EH (cell line): ENCODE measurements at places on chromosomes 12 and 14.

DNA sequence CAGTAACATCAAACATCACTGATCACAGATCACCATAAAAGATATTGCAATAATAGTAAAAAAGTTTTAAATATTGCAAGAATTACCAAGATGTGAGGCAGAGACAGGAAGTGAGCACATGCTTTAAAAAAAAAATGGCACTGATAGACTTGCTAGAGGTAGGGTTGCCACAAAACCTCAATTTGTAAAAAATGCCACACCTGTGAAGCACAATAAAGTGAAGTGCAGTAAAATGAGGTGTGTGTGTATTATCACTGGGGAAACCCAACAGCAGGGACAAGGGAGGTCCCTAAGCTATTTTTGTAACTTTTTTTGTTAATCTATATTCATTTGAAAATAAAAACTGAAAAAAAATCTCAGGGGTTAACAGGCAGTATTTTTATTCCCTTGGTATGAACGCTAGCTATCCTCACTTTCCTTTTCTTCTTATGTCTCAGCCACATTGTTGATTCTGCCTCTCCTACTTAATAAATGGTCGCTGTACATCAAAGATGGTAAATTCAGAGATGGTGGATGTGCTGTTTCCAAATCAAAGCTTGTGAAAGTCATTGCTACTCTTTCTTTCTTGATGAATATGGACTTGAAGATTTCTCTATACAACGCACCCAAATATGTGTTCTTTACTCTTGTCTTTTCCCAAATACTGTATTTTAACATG lies 14.0 kb upstream of the KLRD1 start:
- no peak for DNase-seq

DNA sequence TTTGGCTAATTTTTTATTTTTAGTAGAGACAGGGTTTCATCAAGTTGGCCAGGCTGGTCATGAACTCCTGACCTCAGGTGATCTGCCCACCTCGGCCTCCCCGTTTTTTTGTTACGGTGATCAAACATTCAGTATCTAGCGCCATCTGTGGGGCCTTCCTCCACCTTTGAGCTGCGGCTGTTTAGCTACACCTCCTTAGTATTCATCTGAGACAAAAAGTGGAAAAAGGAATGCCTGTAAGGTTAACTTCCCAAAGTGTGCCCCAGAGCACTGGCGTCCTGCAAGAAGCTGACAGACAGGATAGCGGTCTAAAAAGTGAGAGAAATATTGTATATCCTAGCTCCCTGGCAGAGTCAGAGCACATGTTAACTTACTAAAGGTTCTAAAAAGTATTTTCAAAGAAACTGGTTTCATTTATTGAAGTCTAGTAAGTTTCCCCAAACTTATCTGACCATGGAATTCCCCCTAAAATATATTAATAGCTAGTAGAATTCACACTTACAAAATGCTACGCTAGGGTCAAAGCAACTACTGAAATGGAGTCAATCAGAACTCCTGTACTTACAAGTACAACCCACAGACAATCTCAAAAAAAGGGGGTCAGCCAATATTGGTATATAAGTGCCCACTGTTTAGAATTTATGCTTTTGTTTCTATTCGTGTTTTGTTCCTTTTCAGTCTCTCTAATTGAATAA lies 59.1 kb downstream of the DUSP16 start:
- DNase-seq: no peak

- peak; percentile 47 for DNase-seq
Observed at GRCh38 chr12:70638639-70639360, 1.6 kb upstream of the PTPRB start.

- peak; percentile 98 for DNase-seq
Observed at GRCh38 chr12:119692997-119693396, 25.1 kb downstream of the PRKAB1 start.

DNA sequence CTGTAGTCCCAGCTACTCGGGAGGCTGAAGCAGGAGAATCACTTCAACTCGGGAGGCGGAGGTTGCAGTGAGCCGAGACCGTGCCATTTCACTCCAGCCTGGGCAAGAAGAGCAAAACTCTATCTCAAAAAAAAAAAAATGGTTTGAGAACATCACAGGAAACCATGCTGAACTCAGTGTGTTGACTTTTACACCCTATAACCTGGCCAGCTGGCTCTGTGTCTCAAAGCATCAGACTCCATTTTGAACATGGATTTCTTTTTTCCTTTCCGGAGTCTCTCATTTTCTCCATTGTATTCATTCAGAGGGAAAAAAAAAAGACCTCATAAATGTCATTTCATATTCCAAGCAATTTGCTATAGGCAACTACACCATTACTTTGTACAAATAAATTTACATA lies 63.2 kb upstream of the FOXN3 start:
- DNase-seq: no peak

GRCh38 chr12:18965203-18965602 lies 164.3 kb upstream of the PLEKHA5 start:
- DNase-seq: no peak

GRCh38 chr14:87540339-87540738 lies 452.6 kb downstream of the GALC start:
- DNase-seq: no peak

DNA sequence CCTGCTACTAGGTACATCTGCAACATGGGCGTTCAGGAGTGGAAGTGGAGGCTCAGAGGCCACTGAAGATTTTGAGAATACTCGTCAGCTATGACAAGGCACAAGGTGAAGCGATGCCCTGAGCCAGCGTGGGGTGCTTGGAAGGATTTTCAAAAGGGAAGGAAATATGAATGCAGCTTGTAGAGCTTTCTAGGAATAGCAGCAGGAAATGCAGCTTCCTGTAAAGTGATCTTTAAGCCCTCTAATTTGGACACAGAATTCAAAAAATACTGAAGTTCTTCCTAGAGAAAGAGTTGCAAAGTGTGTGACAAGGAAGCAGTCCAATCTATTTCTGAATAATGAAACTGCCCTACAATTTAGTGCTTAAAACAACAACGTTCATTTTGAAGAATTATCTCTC lies 13.2 kb upstream of the C1S start:
- DNase-seq: no peak

- no peak for DNase-seq
Observed at GRCh38 chr12:113006641-113007040, 28.3 kb downstream of the OAS2 start.

DNA sequence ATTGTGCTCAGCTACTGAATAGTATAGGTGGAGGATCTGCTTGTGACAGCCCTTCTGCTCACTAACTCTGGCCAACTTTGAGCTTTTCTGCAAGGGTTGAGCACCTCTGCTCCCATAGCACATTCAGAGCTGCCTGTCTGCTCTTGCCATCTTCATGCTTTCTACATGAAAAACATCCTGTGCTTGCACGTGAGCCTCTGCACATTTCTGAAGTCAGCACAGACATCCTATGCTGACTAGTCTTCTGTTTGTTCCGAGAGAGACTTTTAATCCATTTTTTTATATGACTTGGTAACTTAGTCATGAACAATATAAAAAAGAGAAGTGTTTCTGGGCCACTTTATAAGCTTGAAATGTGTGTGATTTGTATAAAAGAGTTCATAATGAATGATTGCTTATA lies 969.3 kb downstream of the TMTC2 start:
- no peak for DNase-seq

DNA sequence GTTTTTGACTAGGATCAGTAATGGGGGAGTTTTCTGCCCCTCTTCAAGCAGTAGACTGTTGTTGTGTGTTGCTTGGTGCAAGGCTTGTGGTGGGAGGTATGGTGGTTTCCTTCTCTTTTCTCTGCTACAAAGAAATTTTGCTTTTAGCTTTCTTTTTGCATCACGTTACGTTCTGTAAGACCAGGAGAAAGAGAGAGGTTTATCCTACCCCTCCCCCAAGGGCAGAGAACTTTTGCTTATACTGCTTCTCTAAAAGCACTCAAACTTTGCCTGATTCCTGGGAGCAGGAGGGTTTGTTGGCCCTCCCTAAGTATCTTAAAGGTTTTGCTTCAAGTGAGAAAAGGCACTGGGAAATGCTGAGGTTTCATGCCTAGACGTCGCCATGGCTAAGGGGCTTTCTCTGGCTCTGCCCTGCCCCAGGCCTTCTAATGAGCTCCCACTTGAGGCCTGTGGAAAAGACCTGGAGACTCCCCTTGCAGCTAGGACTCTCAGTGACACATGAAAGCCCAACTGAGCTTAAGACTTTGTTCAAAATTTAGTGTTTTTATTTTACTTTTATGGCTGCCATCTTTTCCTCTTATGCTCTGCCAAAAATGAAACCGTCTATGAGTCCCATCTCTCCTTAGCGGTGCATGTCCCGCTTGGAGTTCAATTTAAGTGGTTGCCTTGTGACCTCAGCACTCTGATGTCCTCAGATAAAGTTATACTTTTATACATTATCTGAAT lies 49.2 kb downstream of the EIF2S3B start:
- no peak for DNase-seq

- no peak for DNase-seq
Observed at GRCh38 chr12:120175062-120175461, 19.5 kb downstream of the GCN1 start.

- DNase-seq: peak; percentile 81
Observed at GRCh38 chr12:10153271-10154144, 18.4 kb downstream of the OLR1 start.

DNA sequence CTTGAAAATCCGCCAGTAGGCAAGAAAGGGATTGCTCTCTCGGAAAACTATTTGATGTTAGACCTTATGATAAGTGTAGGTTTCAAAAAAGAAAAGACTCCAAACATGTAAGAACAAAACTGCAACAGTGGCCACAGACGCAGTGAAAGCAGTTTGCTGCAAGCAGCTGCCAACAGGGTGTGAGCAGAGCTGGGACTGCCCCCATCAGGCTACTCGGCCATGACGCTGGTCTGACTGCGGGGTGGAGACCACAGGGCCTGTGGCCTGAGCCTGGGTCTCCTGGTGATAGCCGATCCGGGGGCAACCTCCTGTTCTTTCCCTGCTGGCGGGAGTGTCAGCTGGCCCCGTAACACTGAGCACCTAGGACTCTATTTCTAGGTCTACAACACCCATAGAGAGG lies 63.2 kb downstream of the AMN start:
- no peak for DNase-seq

DNA sequence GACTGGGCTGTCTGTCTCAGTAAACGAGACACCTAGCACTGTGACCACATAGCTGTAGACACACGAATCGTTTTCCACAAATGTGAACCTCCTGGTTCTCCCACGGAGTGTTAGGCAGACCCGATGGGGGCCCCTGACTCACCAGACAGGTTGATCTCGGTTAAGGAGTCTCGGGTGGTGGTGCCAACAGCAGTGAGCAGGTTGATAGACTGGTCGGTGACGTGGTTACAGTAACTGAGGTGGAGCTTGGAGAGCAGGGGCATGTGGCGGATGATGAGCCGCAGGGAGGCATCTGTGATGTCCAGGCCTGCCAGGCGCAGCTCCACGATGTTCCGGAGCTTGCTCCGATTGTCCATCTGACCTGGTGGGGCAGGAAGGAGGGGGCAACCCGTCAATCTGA lies 39.8 kb downstream of the RNF34 start:
- DNase-seq: no peak

DNA sequence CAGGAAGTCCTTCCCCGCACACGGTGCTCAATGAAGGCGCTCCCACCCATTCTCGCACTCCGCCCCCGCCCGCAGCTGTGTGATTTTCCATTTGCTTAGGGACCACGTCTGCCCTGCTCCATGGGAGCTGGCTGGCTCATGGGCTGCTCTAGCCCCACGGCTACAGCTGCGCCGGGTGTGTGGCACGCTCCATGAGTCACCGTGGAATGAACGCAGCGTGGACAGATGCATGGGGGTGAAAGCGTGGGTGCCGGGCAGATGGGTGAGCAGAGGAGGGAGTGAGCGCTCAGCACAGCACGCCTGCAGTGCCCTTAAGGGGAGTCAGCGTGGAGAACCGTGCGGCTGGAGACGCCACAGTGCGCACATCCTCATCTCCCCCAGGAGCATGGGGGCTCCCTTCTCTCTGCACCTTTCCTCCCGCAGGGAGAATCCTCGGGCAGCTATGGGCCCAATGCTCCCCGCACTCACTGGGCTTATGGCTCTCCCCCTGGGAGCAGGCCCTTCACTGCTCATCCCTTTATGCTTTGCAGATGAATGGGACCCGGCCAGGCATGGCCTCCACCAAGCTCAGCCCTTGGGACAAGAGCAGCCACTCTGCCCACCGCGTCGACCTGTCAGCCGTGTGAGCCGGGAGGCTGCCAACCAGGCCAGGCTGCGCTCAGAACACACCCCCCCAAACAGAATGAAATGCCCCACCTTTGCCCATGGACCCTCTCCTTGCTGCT lies 185.1 kb downstream of the ADGRD1 start:
- no peak for DNase-seq

DNA sequence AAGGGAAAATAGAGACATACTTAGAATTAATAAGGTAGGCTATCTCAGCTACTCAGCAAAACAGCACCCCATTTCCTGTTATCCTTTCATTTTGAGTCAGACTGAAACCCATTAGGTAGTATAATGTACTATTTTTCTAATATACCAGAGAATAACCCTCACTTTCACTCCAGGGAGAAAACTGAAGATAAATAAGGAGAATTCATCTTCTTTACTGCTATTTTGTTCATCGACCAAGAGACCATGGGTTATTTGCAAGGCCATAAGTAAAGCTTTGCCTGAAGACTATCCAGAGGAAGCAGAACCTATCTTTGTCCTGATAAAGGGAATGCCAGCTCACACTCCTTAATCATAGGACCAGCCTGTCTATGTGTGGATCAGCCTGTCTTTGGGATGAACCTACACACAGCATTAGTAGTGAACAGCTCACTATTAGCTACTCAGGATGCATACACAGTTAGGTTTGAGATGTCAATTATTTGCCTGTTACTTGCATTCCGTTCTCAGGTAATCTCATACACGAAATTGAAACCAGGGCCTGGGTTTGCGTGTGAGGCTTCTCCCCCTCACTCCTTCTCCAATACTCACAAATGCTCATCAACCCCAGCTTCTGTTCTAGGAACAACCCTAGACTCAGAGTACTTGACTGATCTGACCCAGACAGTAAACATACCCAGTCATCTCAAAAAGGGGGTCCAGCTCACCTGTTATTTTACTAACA lies 124.4 kb downstream of the DAD1 start:
- no peak for DNase-seq

DNA sequence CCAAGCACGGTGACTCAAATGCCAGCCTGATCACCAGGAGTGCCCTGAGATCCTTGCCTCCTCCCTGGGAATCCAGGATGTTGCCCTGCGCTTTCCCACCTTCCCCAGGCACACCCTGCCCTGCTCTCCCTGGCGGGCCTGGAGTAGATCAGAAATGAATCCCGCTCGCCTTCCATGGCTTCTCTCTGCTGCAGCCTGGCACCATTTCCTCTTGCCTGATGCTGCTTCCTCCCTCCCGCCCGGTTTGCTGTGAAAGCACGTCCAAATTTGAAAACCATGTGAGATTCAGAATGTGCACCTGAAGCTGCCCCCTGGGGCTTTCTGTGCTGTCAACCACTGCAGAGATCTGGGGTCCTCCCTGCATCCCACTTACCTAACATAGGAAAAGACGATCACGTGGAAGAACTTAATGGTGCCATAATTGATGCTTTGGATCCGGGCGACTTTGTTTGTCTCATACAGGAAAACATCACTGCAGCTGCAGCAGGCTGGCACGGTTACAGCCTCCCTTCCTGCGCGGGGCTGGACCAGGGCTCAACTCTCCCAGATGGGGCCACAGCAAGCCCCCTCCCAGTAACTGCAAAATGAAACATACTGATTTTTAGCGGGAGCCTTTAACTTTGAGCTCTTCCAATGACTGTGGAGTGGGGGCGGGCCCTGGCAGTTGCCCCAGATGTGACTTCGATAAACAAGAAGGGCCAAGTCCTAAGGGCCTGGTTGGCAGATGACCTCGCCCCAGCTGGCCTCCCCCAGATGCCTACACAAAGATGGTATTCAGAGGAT lies 24.9 kb upstream of the C12orf76 start:
- DNase-seq: peak; percentile 35
